Activated CD4-positive, alpha-beta T cell treated with anti-CD3 and anti-CD28 coated beads, Interleukin-2, amount 50 U/mL, for 4 hours (primary cell): ENCODE measurements at places on chromosomes 5 and 9.

DNA sequence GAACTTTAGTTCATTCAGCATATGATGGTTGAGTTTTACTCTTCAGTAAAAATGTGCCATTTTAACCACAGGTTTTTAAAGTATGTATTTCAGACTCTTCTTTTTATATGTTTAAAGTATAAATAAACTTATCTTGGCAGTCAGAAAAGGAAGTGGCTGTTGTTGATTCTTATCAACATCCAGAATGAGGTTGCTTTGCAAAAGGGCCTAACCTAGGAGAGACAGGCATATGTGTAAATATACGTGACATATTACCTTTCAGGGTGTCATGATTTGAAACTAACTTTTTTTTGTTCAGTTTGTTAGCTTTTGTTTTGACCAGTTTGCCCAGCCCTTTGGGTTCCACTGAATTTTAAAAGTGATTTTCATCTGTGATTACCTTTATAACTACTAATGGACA lies 7.4 kb downstream of the SMARCA2 start:
- DNase-seq, result no peak

DNA sequence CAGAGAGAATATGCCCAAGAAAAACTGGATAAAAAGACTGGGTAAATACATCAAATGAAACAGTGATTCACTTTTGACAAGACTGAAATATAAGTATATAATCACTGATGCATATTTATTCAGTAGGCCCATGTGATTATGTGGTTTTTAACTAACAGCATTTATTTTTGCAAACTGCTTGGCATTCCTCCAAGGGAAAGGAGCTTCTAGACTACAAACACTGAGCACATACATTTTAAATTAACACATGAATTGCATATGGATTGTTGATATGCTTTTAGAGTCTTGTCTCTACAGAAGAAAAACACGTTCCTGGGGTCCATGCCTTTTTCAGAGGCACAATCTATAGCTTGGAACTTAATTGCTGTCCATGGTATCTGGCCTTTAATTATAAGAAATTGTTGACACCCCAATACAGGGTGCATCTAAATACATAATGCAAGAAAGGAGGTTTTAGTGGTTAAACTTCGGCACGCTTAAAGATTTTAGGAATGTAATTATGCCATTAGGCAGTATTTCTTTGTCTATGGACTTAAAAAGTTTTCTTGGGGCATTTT lies 6.9 kb upstream of the MEIKIN start:
- DNase-seq, result no peak

- DNase-seq, result no peak
Measured at GRCh38 chr9:89168901-89169813, 9.5 kb downstream of the SHC3 start.

DNA sequence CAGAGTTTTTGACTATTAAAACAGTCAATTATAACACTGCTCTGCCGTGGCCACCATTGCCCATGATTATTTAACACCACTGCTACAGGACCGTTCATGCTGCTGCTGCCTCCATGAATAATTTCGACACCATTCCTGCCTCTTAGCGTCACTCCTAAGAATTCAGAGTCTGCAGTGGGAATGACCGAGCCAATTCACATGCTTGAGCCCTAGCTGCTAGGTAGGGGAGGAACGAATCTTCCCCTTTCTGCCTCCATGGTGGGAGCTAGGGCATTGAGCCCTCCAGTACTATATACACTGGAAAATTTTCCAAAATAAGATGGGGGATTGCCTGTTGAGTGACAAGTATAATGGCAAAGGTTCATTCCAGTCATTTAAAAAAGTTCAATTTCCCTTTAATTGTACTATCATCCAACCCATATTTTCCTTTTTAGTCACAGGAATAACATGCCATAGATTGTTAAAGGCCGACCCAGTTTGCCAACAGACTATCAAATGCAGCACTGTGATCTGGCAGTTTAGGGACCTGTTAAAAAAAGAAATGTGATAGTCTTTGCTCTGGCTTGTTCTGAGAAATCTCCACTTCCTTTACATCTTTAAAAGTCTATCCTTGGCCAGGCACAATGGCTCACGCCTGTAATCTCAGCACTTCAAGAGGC lies 13.5 kb upstream of the B4GALT1 start:
- no peak for DNase-seq

DNA sequence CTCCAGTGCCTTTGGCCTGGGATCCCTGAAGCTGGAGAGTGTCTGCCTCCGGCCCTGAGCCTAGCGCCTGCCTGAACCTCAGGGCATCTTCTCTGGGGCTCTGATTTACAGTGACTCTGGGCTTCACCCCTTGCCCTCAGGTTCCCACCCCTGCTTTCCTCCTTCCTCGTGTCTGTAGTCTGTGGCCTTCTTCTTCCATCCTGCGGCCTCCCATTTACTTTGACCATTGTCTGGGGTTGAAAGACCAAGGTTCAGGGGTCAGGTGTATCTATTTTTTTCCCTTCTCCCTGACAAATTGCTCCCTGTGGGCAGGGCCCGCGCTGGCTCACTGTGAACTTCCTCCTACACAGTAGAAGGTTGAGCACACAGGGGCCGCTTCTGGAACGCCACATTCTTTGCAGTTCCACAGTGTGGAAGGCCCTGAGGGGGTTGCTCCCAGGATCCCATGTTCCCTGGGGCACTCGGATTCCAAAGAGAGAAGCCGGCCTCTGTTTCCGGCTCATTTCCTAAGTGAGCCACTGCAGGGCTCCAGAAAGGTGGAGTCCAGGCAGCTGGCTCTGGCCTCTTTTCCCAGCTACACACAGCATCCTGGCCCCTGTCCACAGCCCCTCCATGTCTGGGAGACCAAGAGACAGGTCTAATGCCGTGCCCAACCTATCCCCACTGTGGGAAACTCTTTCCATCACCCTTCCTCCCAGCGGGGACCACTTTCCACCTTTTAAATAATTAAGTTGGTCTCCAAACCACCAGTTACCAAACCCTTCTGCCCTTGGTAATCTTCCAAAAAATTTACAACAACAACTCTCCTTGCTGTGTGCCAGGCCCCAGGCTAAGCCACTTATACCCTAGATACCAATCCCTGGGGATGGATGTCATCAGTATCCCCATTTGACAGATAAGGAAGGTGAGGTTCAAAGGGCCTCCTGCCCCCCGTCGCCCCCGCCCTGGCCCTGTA lies 140.3 kb upstream of the IER5L start:
- no peak for DNase-seq

DNA sequence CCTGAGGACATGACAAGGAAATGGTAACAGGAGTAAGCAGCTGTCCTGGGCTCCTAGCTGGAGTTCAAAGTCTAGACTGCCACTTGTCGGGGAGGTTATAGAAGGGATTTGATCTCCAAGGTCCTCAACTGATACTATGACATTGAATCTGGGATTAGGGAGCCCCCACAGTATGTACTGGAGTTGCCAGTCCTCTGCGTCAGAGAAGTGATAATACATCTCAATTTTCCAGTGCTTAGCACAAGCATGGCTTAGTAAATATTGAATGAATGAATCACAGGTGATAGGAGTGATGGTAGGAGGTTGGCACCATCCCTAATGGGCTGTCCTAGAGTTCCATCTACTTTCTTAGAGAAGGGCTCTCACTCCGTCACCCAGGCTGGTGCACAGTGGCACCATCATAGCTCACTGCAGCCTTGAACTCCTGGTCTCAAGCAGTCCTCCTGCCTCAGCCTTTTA lies 6.2 kb upstream of the TPM2 start:
- no peak for DNase-seq
